ENCODE measurements at places on chromosomes 11 and 22.
A peak's percentile ranks its signal among the peaks of the same experiment; 100 is the strongest.

DNA sequence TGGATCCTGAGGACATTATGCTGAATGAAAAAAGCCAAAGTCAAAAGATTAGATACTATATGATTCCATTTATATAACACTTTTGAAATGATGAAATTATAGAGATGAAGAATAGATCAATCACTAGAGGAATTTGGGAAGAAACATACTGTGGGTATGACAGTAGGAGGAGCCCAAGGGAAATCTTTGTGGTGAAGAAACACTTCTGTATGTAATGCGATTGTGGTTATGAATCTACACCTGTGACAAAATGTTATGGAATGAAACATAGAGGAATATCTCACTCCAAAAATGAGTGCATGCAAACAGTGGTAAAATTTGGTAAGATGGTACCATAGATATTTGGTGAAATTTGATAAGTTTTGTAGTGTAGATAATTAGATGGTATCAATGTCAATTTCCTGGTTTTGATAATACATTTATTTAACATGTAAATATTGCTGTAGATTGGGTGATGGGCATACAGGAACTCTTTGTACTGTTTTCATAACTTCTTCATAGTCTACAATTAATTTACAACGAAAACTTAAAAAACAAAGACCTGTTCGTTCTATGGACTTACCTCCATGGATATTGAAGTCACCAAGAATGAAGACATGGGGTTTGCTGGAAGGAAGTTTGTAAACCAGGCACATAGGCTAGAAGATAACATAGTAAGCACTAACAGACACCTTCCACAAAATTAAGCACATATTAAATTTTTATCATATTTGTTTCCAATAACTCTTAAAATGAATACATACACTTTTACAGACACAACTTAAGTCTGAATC, 11.5 kb downstream of the MRGPRX1 start:
- no peak for DNase-seq

GRCh38 chr11:3170756-3171650, 5.9 kb upstream of the OSBPL5 start:
- DNase-seq: no peak

- no peak for DNase-seq
Measured at GRCh38 chr22:38316364-38317121, 690 bp downstream of the CSNK1E start.

DNA sequence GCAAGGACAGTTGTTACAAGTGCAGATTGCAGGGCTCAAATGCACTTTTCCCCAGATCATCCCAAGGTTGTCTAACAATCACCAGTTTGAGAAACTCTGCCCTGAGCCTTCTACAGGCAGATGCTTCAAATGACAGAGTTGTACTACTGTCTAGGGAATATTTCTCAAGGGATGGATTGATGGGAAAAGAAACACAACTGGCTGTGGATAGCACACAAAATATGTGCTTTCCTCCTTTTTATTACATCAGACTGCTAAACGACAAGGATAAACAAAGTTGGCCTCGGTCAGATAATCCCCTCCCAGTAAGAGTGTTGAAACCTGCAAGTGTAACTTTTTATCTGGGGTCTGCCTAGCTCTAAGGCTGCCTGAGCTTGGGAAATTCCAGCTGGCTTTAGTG, 46.6 kb upstream of the SORL1-AS1 start:
- no peak for DNase-seq

DNA sequence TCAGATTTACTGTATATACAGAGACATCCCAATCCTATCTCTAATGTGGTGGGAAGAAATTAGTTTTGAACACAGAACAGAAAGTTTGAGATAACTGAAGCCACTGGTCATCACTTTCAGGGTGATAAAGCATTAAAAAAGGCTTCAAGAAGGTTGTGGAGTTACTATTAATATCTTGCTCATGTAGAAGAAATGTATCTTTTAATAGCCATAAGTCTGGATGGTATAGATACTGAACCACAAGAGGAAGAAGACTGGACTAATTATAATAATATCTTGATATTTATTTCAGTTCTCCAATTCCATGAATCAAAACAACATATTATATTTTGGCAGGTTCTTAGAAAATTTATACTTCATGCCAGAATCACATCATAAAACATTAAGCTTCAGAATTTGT, 137.1 kb downstream of the TMEM135 start:
- no peak for DNase-seq

GRCh38 chr11:122981388-122982264, at the start of gene BSX:
Gene BSX, minus strand, starts transcription at chr11:122981834. Its CDS starts 163 bp downstream, at chr11:122981671.
- peak; percentile 5 for DNase-seq

GRCh38 chr11:116110802-116111201, 606.6 kb upstream of the CADM1 start:
- no peak for DNase-seq

- DNase-seq: no peak
Measured at GRCh38 chr11:77821349-77821851, 456 bp downstream of the AAMDC start.

- no peak for DNase-seq
Measured at GRCh38 chr11:8111636-8112035, 30.6 kb downstream of the TUB start.

- no peak for DNase-seq
Measured at GRCh38 chr22:37672920-37673455, 2.4 kb upstream of the LGALS1 start.

DNA sequence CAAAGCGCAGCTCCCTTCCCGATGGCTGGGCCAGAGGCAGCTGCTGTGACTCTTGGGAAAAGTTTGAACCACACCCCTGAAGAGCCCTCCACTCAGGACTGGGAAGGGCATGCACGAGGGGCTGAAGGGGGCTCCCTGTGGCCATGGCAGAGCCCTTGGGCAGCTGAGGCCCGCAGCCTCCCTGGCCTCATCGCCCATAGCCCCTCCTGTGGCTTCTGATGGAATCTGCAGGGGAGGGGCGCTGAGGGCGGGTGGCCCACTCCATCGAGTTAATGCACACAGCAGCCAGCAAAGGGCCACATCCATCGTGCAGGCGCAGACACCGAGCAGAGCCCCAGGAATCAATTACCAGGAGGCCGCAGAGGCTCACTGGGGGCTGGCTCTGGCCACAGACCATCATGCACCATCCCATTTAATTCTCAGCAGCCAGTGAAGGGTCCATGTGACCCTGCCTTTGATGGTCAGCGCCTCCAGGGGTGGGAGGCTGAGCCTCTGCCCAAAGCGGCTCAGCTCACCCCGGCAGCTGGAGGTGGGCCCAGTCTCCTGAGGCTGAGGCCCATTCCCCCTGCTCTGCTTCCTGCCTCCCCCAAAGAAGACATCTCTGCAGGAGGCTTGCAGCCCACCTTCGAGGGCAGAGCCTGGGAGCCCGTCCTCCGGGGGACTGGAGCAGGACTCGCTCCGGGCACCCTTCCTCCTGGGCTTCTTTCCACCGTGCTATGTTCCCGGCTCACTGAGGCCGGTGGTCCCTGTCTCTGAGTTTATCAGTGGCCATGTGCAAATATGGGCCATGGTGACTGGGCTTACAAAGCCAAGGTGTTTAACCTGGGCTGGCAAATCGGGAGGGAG, 1410.2 kb downstream of the BRD1 start:
- DNase-seq: no peak

- DNase-seq: no peak
Measured at GRCh38 chr22:46583571-46583970, 36.6 kb upstream of the GRAMD4 start.

DNA sequence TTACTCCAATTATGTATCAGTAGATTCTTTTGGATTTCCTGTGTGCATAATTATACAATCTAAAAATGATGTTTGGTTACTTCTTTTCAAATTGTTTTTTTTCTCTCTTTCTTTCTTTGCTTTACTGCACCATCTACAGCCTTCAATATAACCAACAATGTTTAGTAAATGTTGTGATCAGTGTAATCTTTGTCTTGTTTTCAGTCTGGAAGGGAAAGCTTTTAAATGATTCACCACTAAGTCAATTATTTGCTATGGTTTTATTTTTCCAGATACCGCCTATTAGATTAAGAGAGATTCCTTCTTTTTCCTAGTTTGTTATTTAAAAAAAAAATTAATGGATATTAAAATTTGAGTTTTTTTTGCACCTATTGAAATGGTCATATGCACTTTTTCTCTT, 29.8 kb upstream of the ABTB2 start:
- DNase-seq: no peak

DNA sequence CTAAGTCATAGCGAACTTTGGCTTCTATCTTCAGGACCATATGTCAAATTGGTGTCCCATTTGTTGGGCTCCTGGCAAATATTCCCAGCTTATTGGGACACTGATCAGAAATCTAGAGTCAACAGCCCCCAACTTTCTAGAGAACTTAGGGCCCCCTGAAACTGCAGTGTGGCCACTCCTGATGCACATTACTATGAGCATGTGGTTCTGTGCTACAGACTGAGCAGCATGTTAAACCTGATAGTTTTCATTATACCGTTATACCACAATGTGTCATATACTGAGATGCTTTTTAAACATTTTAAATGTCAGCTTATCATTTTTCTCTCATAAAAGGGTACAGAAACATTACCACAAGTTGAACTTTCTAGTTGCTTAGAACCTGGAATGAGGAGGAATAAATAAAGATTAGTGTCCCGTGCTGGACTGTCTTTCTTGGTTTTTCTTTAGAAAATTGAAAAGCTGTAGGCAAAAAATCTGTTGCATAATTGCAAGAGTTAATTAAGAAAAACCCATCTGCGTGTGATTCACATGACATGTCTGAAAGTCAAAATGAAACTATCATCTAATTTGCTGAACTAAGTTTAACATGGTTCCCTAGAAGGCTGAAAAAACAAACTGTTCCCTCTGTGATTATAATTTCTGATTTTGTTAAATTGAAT, 16.4 kb upstream of the CTSC start:
- DNase-seq: no peak

DNA sequence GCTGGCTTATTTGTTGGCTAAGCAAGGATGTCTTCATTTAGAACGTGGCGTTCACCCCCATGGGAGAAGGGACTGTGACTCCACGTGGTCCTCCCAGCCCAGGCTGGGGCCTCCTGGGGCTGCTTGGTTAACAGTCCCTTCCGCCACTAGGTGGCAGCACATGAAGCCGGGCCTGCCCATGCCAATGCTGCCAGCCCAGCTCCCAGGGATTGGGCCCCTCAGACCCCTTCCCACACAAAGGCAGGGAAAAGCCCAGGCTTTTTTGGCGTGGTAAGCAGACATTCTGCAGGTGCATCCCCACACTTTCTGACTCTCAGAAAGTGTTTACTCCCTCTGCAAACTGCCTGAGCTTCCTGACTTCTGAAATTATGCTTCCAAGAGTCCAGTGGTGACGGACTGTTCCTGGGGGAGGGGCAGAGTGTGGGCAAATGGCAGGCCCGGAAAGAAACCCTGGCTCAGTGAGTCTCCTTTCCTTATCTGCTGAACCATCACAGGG, 3.1 kb downstream of the CBX6 start:
- DNase-seq: peak; percentile 82

Measured in stimulated activated CD8-positive, alpha-beta memory T cell treated with anti-CD3 and anti-CD28 coated beads, Interleukin-4, amount 100 ng/mL, for 4 hours (primary cell).